Fibroblast of upper back skin (primary cell): ENCODE measurements at places on chromosomes 12 and 14.

DNA sequence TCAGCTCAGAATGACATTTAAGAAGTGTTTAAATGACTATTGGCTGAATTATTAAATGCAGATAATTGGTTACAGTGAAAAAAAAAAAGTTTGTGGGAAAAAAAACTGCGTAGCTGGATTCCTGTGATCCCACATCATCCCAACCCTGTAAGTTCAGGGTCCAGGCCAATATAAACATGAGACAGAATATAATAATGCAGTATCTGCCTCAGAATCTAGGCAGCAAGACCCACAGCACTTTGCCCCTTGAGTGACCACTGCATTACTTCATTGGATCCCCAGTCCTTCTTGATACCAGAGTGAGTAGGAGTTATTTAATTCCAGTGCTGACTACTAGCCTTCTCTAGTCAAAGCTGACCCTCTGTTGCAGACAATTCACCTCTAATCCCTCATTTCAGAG is 272.6 kb downstream of the CCER1 start:
- DNase-seq = peak; percentile 70

DNA sequence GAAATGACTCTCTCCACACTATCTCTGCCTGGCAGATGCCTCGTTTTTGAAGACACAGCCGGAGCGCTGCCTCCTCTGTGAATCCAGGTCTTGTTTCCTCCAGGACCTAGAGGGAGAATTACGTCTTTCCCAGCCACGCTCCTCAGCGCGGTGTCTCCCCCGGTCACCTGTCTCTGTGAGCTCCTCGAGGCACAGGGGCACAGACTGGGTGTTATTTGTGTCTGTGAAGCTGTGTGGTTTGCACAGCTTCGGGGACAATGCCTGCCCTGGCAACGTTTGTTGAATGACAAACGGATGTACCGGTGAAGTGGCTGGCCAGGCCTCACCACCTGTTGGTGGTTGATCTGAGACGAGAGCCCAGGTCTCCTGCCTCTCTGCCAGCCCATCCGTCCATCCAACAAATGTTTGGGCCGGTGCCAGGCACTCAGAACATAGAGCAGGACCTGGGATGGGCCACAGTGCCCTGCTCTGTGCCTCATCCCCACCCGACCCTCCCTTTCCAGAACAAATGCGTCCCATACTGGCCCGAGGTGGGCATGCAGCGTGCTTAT is 6.1 kb downstream of the PTPN6 start:
- no peak for DNase-seq

DNA sequence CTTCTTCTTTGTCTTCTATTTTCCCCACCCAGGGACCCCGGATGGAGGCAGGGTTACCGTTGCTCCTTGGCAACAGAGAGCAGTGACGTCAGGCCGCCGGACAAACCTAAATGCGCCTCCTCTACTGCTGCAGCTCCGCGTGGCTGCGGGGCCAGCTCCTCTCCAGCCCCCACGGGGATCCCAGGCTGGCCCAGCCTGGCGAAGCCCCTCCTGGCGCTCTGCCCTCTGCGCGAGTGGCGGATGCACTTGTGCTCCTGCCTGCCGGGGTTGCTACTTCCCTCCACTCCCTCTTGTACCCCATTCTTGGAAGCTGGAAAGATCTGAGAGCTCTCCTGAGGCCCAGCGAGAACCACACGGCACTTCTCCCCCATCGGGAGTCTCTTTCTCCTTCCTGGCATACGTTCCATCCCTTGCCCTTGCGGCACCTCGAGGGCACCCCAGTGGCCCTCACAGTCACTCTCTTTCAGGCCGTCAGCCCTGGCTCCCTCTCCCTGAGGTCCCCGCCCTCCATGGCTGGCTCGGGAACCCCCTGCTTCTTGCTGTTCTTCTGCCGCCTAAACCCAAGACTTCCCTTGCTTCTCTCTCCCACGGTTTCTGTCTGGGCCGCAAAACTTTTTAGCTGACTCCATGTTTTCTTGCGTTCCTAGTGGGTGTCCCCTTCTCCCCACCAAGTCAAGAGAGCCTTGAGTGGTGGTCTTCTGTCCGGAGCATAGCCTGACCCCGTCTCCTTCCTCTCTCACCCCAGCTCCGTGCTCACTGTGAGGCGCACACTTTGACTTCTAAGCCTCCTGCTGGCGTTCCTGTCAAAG is 121.7 kb downstream of the PAPOLA start:
- no peak for DNase-seq

GRCh38 chr12:124713436-124714082 is 146.1 kb upstream of the NCOR2 start:
- DNase-seq = peak; percentile 73

DNA sequence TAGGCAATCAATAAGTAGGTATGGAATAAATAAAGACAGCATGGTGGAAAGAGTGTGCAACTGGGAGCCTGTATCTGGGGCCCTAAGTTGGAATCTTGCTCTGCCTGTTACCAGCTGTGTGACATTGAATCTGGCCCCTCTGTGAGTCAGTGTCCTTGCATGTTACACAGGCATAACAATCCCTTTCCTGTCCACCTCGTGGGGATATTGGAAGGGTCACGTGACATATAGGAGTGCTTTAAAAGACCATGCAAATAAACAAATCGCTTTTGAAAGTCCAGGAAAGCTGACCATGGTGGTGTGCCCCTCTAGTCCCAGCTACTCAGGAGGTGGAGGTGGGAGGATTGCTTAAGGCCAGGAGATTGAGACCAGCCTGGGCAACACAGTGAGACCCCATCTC is 51.1 kb upstream of the VRK1 start:
- DNase-seq = no peak

- no peak for DNase-seq
Observed at GRCh38 chr12:56808954-56809353, 45.8 kb downstream of the HSD17B6 start.

DNA sequence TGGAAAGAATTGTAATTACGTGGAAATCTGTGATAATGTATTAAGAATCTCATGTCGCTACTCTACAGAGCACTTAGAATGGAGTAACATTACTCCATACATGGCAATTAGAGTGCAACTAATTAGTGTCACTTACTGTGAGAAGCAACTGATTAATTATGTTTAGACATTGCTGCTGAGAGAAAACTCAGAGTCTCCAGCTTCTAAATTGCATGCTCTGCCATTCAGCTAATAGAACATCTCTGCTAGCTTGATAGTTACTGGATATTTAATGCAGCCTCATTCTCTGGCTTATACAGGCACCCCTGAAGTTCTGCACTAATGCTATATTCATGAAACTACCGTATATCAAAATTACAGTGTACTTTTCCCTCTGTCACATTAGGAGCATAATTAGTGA is 338.4 kb downstream of the ADAMTS20 start:
- DNase-seq = no peak

DNA sequence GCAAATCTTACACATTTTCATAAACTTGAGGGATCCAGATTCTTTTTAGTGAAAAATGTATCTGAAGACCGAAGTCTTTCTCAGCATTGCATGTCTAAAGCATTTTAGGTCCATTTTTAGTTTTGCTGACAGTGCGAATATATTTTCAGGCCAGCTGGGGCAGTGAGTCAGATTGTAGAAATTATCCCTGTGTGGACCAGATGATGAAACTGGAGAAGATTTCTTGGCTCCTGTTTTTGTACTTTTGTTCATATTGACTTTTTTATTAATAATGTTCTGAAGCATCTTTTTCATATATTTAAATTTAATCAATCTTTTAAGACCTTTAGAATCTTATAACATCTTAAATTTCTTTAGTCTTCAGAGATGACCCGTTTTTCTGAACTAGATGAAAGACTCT is 173.1 kb downstream of the FLRT2 start:
- peak; percentile 79 for DNase-seq

DNA sequence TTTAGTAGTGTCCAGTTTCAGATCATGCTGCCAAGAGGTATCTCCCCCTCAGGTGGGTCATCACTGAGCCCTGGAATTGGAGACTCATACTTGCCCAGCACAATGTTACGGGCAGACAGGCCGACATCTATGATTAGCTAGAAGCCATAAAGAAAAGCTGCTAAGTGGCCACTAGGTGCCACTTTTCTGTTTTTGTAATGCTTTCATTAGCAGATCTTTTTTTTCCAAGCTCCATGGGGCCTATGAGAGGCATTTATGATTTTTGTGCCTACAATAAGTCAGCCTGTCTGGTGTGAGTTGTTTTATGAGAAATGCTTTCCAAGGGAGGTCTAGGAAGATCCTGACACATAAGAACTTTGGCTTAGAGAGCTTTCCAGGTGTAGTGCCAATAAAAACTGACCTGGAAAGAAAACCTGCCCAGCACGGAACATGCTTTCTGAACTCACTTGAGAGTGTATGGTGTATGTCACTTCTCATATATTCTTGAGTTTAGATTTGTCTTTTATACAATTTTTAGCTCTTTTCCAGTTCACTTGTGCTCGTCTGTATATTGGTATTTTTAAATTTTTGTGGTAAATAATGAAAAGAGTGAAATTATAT is 21.8 kb upstream of the SMCO2 start:
- DNase-seq = peak; percentile 68

GRCh38 chr12:109357032-109357431 is 9.3 kb downstream of the MYO1H start:
- no peak for DNase-seq

DNA sequence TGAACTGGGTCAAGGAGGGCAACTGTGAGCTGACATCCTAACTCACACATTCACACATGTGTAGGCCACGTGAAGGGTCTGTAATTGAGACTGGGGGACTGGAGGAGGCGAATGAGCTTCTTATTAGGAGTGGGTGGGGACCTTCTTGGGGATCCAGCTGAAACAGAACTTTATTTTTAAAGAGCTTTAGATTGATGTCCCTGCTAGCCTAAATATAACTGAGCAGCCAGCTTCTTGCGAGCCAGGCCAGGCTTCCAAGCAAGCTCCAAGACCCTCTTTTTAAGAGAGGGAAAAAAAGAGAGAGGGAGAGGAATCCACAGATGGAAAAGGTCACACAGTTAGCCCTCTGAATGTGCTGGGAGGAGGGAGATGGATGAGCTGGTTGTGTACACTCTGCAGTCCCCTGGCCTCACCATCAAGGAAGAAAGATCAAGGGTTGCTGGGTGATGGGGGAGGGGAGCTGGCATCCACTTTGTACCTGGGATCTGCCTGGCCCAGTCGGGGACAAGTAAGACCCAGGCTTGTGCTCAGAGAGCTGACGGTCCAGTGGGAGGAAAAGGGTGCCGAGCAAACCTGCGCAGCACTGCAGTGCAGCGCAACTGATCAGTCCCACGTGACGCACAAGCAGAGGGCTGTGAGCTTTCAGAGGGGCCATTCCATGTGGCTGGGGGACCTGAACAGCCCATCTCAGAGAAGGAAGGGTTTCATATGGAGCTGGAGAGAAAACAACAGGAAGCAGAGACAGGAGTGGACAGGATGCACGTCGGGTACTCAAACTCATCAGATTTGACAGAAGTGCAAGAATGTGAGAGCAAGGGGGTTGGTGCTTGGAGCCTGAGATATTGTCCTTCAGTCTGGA is 154.5 kb downstream of the ZFP36L1 start:
- no peak for DNase-seq

GRCh38 chr14:72714871-72715214 is 179.1 kb downstream of the DPF3 start:
- no peak for DNase-seq

GRCh38 chr14:104228716-104229533 is 90.5 kb downstream of the KIF26A start:
- no peak for DNase-seq

GRCh38 chr12:123367511-123367910 is 2.9 kb upstream of the SBNO1 start:
- no peak for DNase-seq

DNA sequence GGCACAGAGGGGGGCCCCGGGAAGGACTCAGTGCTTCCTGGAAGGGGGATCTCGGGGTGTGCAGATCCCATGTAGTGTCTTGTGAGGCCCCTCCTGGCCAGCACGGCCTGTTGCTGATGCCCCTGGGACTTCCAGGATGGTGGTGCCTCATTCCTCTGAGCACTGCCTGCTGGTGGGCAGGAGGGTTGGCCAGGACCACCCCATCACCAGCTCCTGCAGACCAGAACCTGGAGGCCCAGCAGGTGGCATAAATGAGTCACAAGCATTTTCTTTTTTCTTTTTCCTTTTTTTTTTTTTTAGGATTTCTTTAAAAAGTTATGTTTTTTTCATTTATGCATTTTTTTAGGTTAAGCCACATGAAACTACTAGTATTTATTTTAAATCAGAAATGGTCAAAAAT is 8.0 kb downstream of the MMP17 start:
- DNase-seq = peak; percentile 17

DNA sequence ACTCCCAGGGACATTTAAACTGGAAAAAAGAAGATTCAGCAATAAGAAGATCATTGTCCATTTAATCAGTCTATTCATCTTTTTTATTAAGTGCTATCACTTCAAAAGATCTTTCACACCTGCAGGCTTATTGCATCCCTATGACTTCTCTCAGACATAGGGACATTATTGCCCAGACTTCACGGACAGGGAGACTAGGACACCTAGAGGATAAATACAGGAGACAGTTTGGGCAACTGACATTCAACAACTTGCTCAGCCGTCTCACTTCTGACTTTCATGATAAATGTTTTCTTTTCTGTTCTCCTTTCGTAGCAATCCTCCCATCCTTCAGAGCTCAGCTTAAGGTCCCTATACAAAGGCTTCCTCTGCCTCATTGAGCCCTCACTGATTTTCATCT is 84.3 kb downstream of the TMEM30B start:
- no peak for DNase-seq

GRCh38 chr14:89836830-89837469 is 117.6 kb downstream of the EFCAB11 start:
- DNase-seq = no peak

DNA sequence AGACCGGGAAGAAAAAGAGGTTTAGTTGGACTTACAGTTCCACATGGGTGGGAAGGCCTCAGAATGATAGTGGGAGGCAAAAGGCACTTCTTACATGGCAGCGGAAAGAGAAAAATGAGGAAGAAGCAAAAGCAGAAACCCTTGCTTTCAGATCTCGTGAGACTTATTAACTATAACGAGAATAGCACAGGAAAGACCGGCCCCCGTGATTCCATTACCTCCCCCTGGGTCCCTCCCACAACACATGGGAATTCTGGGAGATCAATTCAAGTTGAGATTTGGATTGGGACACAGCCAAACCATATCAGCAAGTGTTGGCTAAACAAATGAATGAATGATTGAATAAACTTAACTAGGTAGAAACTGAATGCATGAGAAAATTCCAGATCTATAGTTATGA is 85.3 kb upstream of the PARP11 start:
- no peak for DNase-seq

- DNase-seq = peak; percentile 78
Observed at GRCh38 chr12:42696406-42697149, 107.0 kb upstream of the PRICKLE1 start.

- no peak for DNase-seq
Observed at GRCh38 chr12:120581998-120582397, 796 bp upstream of the POP5 start.
